CD8-positive, alpha-beta memory T cell (primary cell): ENCODE measurements at places on chromosomes 11 and 22. TPM values are rescaled to one million over a fixed set of nuclear protein-coding genes. Genes with fewer than 3 reads are reported as not detected.

GRCh38 chr11:15055620-15056356 lies 17.6 kb upstream of the CALCB start:
- H3K4me3 ChIP-seq, result no peak overlapping the region
- H3K27ac ChIP-seq, result no peak overlapping the region
- no peak for DNase-seq
- no peaks in the 10 kb centered on the region for H3K36me3 ChIP-seq

- peaks cover 29% of the 10 kb centered on the region for H3K4me1 ChIP-seq
- H3K27ac ChIP-seq, result no peak overlapping the region
- no peaks in the 10 kb centered on the region for H3K27me3 ChIP-seq
- DNase-seq, result no peak
- no peak overlapping the region for H3K4me3 ChIP-seq
Observed at GRCh38 chr11:124923296-124923695, 4.2 kb downstream of the HEPN1 start.

GRCh38 chr11:130523609-130524008 lies 75.2 kb downstream of the ADAMTS15 start:
- H3K4me1 ChIP-seq, result no peaks in the 10 kb centered on the region
- H3K27me3 ChIP-seq, result no peaks in the 10 kb centered on the region
- no peak for DNase-seq
- H3K4me3 ChIP-seq, result no peak overlapping the region
- H3K27ac ChIP-seq, result no peak overlapping the region

GRCh38 chr11:42329929-42330565 lies 870.6 kb upstream of the LRRC4C start:
- no peaks in the 10 kb centered on the region for H3K36me3 ChIP-seq
- no peaks in the 10 kb centered on the region for H3K27me3 ChIP-seq
- no peaks in the 10 kb centered on the region for H3K4me1 ChIP-seq
- no peak overlapping the region for H3K4me3 ChIP-seq
- no peak for DNase-seq
- no peak overlapping the region for H3K27ac ChIP-seq

C11orf52 gene
- total RNA-seq, result not detected

OR8D4 gene
- not detected for total RNA-seq

GVQW3 gene
- 2.5 TPM for total RNA-seq
